ENCODE measurements at places on chromosomes 16 and 17.

GRCh38 chr17:17666111-17666714 lies 15.0 kb upstream of the RAI1 start:
- no peak for DNase-seq

GRCh38 chr16:68564382-68564985 lies 25.4 kb downstream of the ZFP90 start:
- no peak for DNase-seq

DNA sequence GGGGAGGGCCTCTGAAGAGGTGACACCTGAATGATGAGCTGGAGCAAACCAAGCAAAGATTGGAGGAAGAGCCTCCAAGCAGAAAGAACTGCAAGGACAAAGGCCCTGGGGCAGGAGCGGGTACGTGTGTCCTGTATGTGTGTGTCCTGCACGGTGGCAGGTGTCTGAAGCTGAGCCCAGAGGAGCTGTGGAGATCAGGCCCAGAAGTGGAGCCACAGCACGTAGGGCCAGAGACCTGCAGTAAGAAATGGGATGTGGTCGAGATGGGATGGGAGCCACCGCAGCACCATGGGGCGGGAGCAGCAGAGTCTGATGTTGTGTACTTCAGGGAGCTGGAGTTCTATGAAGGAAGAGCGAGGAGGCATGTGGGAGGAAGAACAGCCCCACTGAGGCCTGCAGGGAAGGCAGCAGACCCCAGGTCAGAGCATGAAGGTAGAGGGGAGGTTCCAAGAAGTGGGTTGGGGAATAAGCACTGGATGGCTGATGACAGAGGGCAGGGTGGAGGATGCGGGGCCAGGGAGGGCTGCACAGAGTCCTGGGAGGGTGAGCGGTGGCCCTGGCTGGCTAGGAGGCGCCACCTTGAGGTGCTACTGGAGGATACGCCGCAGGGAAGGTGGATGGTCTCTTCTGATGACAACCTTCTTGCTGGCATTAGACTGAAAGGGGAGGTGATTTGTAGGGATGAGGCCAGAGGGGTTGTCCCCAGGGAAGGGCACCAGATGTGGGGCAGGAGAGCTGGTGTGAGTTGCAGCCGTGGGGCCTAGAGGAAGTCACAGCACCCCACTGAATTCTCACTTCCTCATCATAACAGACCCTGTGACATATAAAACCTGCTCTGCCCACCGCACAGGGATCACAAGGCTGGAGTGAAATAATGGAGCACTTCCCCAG lies 10.6 kb upstream of the CETP start:
- no peak for DNase-seq

DNA sequence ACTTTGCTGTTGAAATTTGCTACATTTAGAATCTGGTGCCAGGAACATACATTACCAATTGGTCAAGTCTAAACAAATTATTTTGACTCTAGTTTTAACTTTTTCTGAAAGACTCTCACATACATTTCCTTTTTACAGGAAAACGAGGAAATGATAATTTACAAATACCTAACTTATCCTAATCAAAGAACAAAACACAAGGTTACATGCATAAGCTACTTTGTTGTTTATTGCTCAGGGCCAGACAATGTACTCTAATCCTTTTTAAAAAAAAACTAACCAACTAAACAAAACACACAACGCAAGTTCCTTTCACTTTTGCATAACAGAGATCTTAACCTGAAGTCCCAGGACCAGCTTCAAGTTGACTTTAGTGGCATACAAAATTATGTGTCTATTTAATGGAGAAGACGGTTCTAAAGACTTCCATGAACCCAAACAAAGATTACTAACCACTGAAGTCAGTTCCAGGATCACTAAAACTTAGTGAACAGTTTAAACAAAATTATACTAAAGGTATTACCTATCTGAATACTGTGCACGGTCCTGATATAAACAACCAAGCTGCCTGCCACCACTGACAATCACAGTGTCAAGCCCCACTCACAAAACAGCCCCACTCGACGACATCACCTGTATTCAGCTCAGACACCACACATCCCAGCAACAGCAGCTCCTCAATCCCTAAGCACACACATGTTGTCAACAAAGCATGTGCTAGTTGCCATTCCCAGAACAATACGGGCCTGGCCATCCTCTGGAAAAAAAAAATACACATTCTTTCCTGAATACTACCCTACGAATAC lies 1.9 kb downstream of the ZNF652 start:
- DNase-seq: no peak

DNA sequence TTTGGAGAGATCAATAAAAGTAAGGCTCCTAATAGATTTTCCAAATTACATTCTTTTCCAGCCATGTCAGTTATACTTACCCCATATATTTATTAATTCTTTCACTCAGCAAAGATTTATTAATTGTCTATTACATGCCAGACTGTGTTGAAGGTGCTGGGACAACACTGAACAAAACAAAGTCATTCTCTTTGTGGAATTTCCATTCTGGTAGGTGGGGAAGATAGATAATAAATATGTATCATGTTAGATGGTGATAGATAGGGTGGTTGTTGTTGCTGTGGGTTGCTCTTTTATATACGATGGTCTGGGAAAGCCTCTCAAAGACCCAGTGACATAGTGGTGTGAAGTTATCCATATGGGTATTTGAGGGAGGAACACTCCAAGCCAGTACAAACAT lies 39.1 kb downstream of the BCAS3 start:
- no peak for DNase-seq

GRCh38 chr16:2938206-2938605 lies 25.9 kb upstream of the KREMEN2 start:
- no peak for DNase-seq

GRCh38 chr17:9346296-9346926 lies 229.2 kb downstream of the STX8 start:
- no peak for DNase-seq

DNA sequence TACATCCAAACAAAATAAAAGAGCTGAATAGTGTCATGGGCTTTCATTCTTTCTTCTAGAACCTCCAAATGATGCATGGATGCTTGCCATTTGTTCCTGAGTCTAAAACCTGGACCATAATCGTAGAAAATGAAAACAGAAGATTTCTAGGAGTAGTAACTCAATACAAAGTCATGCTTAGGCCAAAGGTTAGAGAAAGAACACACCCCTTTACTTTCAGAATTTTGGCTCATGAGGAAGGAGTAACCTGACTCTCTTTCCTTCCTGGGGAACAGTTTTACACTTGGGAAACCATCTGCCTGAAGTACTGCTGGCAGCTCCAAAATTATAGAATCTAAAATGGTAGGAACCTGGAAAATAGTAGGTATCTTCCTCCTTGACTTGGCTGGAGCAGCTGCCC lies 137.2 kb downstream of the SNX11 start:
- no peak for DNase-seq

DNA sequence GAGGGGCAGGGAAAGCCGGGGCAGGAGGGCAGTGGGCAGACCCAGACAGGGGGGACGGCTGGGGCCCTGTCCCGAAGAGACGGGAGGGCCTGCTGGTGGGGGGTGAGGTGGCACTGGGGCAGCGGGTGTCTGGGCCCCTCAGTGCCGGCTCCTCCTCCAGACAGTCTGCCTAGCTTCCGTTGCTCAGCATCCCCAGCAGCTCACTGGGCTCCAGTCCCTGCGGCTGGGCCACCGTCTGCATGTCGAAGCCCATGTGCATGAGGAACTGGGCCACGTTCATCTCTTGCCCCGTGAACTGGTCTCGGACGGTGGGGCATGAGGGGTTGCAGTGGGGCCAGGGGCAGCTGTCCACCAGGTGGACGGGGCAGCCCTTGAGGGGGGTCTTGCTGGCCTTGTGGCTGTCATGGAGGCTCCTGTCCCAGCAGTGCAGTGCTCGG lies 5.8 kb upstream of the MYADML2 start:
- DNase-seq: no peak

- no peak for DNase-seq
Observed at GRCh38 chr17:63786971-63787711, 13.2 kb downstream of the DDX42 start.

DNA sequence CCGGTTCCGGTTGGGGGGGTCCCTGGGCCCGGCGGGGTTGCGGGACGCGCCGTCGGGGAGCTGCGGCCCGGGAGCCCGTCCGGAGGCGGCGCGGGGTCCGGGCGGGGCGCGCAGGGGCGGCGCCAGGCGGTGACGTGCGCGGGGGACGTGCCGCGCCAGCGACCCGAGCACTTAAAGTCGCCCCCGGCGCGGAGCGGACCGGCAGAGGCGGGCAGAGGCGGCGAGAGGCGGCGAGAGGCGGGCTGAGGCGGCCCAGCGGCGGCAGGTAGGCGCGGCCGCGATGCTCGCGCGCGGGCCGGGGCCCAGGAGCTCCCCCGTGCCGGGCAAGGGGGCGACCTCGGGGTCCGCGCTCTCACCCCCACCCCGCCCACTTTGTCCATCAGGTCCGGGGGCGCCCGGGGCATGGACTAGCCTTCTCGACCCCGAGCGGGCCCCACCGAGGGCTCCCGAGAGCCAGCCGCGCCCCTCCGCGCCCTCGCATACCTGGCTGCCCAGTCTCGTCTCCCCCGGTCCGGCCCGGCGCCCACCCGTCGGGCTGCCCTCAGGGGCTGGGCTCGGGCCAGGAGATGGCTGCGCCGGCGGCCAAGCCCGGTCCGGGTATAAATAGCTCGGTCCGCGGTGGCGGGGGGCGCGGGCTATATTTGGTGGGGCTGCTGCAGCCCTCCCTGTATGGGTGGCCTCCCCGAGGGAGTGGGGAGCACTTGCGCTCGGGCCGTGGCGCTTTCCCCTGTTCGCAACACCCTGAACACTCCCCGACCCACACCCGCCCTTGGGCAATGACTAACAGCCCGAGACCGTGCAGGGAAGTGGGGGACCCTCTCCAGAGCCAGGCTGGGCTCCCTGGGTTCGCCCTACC lies at the start of gene SLC16A3:
SLC16A3 (plus strand) TSS at position 201 of the 856 bp plus-strand sequence. CDS start 6,967 bp downstream, outside the sequence.
- DNase-seq: no peak

- no peak for DNase-seq
Observed at GRCh38 chr16:456891-457483, 31.5 kb downstream of the RAB11FIP3 start.

DNA sequence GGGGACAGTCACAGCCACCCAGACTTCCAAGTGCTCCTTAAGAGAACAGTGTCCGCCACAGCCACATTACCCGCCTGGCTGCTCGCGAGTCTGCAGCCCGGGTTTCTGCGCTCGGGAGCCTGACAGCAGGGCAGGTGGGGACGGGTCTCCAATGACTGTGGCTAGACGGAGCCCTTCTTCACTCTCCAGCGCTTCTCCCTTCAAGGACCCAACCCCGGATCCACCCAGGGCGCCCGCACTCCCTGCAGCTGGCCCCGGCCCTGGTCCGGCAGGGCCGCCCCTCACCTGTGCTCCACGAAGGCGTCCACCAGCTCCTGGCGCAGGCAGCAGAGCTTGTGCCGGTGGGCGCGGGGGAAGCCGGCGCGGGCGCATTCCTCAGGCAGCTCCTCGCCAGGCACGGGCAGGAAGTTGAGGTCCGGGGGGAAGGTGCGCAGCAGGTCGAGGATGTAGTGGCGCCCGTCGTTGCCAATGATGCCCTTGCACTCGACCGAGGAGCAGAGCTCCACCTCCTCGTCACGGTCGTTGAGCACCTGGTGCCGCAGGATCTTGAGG lies 13.9 kb downstream of the CLUH start:
- no peak for DNase-seq

GRCh38 chr17:73991260-73991659 lies 212.2 kb upstream of the RPL38 start:
- DNase-seq: no peak

DNA sequence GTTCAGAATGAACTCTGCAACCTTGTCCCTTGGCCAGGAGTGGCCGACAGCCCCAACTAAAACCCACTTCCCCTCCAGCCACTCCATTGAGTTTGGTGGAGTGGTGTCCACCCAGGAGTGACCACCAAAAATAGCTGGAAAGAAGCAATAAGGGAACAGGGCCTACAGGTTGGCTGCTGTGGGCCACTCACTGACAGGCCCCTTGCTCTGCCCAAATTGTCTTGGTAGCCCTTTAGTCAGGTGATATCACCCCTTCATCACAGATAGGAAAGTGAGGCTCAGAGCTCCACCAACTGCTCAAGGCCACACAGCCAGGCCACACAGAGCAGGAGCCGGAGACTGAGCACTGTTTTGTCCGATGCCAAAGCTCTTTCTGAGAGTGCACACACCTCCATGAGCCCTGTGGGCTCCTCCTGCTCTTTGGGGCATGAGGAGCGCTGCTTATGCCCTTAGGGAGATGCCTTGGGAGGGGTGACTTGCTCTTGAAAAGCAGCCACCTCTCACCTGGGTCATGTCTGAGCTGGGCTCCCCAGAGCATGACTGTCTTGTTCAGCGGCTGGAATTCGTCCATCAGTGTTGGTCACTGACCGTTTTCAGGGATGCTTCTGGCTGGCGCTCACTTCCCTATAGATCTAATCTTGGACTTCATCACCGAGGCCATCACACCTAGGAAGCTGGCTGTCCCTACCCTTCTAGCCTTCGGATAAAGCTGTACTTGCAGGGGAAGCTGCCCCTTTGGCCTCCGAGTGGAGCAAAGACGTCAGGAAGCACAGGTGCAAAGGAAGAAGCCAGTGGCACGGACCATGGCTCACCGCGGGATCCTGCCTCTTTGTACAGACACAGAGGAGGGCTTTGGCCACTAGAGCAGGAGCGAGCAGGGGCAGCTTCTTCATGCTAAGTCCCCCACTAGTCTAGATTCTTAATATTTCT lies 186.0 kb upstream of the ZNF469 start:
- DNase-seq: no peak

GRCh38 chr16:27230562-27231001 lies 27.3 kb downstream of the KDM8 start:
- no peak for DNase-seq

- no peak for DNase-seq
Observed at GRCh38 chr16:46808997-46809396, 22.0 kb downstream of the C16orf87 start.

- no peak for DNase-seq
Observed at GRCh38 chr16:19227643-19228042, 57.9 kb upstream of the CLEC19A start.

- no peak for DNase-seq
Observed at GRCh38 chr16:52498328-52499059, 48.4 kb downstream of the TOX3 start.

DNA sequence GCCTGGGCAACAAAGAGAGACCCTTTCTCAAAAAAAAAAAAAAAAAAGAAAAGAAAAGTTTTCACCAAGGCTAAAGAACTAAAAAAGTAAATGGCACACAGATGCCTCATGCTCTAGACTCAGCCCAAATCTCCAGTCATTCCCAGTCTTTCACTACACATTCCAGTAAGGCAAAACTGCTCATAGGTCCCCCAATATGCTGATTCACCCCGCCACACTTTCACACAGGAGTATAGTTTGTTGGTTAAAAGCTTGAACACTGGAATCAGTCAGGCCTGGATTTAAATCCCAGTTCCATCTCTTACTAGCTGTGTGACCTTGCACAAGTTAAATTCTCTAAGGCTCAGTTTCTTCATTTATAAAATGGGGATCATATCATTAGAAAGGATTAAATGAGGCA lies 1.9 kb downstream of the PIGS start:
- DNase-seq: no peak

Measured in GOT3 (cell line).